ENCODE measurements at places on chromosomes 12 and 14.

DNA sequence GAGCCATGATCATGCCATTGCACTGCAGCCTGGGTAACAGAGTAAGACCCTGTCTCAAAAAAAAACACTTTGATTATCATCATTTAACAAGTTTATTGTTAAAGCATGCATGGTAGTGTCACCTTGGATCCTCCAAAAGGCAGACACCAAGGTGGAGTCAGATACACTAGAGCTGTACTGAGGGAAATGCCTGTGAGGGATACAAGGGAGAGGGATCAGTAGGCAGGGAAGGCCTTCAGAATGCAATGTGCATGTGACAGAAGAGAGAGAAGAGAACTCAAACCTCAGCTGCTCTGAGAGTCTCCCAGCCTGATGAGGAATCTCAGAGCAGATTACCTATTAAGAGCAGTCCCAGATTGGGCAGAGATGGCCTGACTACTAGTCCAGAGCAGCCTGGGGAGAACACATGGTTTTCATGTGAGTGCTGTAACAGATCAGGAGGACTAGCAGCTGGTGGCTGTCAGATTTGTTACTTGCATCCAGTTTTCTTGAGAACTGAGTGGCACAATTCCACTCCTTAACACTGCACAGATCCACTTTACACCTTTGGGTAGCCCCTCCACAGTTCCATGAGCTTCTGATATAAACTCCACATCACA is 38.0 kb upstream of the A2ML1 start:
- DNase-seq = no peak

DNA sequence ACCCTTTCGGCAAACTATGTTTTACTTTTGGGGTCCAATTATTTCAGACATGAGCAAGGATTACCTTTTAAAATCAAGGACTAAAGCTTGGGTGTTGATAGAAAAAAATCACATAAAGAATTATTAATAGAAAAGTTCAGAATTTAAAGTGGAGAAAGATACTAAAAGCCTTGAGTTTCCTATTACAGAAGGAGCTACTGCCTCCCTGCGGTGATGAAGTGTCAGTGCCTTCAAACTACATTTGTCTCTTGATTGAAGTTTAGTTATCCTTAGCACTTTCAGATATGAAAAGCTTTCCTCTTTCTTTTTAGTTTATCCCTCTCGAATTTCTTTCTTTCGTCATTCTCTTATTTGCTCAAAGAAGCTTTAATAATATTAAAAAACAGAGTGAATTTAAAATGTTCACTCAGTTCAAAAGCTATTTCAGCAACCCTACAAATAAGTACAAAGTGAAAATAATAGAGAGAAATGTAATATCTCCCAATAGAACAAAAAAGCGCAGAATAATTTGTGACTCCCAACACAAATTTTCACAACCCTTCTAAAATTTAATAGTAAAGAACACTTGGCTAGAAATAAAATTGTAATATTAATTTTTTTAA is 87.6 kb downstream of the SEC23A start:
- DNase-seq = peak; percentile 35

DNA sequence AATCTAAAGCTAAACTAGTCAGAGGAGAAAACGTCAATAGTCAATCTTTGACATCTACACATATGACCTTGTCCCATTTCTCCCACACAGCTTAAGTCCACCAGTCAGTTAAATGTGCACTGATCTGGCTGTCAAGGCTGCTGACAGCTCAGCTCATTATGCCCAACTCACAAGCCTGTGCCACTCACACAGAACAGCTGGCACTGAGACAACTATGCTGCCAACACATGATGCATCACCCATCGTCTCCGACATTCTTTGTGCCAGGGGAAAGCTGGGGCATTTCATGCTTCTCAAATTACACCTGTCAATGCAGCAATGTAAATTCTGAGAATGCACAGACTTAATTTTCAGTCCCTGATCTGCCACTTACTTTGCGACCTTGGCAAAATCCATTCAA is 25.3 kb downstream of the GNS start:
- no peak for DNase-seq

DNA sequence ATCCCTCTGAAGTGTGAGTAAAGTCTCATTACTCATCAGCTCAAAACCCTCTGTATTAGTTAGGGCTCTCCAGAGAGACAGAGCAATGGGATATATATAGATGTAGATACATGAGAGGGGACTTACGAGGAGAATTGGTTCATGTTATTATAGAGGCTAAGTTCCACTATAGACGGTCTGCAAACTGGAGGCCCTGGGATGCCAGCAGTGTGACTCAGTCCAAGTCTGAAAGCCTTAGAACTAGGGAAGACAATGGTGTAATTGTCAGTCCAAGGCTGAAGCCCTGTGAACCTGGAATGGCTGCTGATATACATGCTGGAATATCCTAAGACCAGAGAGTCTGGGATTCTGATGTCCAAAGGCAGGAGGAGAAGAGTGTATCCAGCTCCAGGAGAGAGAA is 57.3 kb upstream of the CEP83 start:
- DNase-seq = no peak

- no peak for DNase-seq
These were observed 27.5 kb upstream of the MMP17 start for GRCh38 chr12:131800594-131801135.

DNA sequence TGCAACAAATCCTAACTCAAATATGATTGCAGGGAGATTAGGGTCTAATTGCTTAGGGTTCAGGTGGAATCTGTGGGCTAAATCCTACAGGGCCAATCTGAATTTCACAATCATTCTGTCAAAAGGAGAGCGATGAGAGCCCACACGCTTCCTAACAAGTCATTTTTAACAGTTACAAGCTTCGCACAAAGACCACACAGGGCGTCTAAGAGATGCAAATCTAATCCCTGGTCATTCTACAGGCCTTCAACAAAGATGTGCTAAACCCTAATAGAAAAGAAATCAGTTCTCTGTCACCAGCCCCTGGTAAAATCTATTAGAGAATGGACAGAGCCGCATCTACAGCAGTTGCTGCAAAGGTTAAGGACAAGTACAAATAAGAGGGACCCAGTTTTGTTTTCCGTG is 15.3 kb downstream of the NKX2-1 start:
- no peak for DNase-seq
